Left hindlimb (tissue), 1 donor: ENCODE measurements at places on chromosomes 1 and 21.

DNA sequence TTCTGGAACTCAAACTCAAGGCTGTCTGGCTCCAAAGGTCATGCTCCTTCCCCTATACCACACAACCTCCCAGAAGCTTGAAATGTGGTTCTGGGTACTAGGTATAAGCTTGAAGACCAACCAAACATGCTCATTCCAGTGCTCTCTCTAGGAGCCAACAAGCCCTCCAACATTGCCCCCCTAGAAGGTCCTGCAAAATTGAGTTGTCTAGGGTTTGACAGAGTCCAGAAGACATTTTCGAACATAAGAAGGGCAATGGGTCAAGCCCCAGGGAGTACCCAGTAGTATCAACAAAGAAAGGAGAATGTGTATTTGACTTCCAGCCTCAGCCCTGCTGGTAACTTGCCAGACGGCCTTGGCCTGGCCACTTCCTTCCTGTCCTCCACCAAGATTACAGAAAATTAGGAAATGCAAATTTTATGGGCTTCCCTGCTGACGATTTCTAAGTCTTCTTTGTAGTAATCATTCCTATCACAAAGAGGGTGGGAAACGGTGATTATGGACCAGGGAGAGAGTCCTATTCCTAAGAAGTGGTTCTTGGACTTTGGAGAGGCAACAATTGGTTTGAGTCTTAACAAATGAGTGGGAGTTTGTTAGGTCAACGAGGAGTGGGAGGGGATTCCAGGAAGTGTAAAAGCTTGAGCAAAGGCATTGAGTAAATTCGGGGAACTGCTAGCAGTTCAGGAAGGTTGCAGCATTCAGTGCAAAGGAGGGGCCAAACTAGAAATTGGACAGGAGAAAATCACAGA lies 18.7 kb upstream of the SLAMF1 start:
- no peak for DNase-seq

GRCh38 chr1:46489638-46490405 lies at the start of gene DMBX1:
DMBX1 (plus strand) TSS chr1:46489836; CDS start chr1:46507011, 17,175 bp downstream.
- DNase-seq = no peak

- no peak for DNase-seq
Observed at GRCh38 chr1:174040387-174040786, 18.2 kb upstream of the RC3H1 start.

GRCh38 chr1:246162560-246162959 lies 344.5 kb downstream of the SMYD3 start:
- DNase-seq = no peak

DNA sequence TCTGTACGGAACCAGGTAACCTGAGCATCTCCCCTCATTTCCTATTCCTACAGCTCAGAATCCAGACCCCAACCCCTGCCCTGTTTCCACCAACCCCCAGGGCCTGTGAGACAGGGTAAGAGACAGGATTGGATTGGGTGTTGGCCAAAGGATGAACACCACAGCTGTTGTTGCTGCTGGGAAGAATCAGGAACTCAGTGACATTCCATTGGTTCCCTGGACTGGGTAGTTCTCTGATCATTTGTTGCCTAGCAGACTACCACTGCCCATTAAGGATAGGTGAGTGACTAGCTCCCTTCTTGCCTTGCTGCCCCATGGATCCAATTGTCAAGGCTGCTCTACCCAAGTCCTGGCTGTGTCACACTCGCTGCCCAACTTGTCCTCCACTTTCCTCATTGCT lies 10.0 kb downstream of the NCSTN start:
- DNase-seq = no peak

DNA sequence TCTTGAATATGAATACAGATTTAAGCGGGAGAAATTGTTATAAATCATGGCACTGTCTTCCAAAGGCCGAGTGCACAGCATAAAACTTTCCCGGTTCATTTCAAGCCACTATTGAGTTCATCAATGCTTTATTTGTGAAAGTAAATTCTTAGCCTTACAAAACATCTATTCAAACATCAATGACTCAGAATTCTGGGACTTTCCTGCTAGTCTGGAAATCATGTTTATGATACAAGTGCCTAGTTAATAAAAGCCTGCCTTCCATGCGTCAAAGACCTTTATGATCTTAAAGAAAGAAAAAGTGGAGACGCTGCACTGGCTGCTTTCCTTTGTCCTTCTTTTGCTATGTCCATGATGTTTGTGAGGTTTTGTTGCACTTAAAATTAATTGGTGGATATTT lies 137.7 kb downstream of the SETD4 start:
- no peak for DNase-seq
